ENCODE measurements at places on chromosomes 2 and 18. TPM values are rescaled to one million over a fixed set of nuclear protein-coding genes. Genes with fewer than 3 reads are reported as not detected.

GRCh38 chr2:169815849-169816248, 8.9 kb downstream of the METTL5 start:
- DNase-seq: no peak

- DNase-seq: no peak
Measured at GRCh38 chr18:25186871-25187270, 165.1 kb downstream of the ZNF521 start.

DNA sequence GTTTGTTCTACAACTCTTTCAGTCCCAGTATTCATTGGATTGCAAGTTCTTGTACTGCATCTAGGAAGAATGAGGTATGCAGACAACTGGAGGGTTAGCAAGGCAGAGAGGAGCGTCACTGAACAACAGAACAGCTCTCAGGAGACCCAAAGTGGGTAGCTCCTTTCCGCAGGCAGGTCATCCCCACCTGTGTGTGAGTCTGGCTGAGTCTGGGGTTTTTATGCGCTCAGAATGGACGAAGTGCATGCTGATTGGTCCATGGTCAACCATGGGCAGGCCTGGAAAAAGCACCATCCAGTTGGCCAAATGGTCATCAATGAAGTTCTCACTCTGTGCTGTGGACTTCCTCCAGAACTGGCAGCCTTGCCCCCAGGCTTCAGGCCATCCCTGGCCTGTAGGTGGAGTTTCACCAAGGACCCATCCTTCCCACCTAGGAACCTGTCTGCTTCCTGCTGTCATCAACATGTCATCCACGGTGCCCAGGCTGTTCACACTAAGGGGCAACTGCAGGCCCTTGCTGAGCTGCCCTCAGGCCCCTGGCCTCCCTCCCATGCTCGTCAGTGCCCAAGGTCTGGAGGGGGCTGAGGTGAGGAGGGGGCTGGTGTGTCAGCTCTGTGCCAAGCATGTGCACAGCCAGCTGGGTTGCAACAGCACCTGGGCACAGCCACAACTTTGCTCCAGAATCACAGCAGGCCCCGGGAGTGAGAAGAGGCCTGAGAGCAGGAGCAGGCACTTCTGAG, 11.1 kb upstream of the TFCP2L1 start:
- no peak for DNase-seq

DNA sequence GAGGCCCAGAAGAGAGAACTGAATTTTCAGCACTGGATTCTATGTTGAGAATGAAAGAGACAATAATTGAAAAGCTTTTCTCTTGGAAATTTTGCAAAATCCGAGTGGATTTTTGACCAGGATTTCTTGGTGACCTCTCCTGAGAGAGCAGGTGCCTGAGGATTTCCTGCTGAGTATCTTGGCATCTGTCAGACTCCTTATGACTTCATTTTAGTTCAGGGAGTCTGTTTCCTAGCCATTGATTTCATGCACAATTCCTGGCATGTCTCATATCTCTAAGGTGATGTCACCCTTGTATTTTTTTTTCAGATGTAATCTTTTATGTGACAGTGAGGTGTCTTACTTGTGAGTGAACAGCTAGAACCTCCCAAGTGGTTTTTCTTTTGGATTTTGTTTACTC, 195.9 kb downstream of the NEDD4L start:
- DNase-seq: no peak

PNPT1 gene
- polyA plus RNA-seq: 29.2 TPM

DNA sequence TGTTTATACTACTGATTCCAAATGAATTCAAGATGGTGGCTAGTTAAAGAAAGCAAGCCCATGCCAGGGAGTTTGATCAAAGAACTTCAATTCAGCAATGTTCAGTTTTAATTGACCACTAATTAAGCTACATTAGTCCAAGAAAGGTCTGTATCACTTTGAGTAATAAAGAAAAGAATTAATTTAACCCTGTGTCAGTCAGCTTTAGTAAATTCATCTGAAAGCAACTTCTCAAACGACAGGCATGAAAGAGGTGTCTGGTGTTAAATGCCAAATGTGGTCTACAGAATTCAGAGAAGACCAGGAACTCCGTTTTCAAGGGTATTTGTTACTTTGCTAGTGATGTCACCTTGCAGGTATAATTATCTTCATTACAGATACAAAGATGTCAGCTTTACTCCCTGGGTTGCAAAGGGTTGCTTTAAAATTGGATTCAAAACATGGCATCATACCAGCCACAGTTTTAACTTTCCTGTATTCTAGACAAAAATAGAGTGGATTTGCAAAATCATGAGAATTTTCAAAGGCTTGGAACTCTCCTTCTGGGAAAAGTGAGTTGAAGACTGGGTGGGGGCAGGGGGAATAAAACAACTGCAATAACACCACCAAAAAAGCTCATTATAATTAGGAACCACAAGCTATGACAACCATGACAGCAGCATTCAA, 281.5 kb downstream of the TCF4 start:
- DNase-seq: no peak

RNU2-63P gene
- polyA plus RNA-seq: 7.0 TPM

DNA sequence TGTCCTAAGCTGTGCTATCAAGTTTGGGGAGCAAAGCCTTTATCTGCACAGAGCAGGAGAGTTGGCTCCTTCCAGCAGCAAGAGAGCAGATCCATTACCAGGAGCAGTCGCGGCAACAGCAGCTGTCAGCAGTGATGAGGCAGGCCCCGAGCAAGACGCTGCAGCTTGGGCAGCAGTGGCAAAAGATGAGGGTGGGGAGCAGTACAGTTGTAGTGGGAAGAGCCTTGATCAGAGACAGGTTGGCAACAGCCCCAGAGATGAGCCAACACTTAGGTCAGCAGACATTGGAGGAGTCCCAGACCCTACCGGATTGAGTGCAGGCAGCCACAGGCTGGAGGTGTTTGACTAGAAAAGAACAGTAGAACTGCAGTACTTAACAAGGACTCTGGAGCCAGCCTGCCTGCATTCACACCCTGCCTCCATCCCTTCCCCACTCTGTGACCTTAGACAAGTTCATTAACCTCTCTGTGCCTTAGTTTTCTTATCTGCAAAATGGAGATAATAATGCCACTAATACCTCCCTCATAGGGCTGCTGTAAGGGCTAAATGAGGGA, 117.1 kb upstream of the SERTAD2 start:
- DNase-seq: no peak

GRCh38 chr2:13193900-13194299, 477.2 kb downstream of the TRIB2 start:
- no peak for DNase-seq

GRCh38 chr2:69132960-69133590, 120.1 kb downstream of the ANTXR1 start:
- no peak for DNase-seq

- no peak for DNase-seq
Measured at GRCh38 chr2:143139835-143140393, 10.7 kb downstream of the ARHGAP15 start.

DNA sequence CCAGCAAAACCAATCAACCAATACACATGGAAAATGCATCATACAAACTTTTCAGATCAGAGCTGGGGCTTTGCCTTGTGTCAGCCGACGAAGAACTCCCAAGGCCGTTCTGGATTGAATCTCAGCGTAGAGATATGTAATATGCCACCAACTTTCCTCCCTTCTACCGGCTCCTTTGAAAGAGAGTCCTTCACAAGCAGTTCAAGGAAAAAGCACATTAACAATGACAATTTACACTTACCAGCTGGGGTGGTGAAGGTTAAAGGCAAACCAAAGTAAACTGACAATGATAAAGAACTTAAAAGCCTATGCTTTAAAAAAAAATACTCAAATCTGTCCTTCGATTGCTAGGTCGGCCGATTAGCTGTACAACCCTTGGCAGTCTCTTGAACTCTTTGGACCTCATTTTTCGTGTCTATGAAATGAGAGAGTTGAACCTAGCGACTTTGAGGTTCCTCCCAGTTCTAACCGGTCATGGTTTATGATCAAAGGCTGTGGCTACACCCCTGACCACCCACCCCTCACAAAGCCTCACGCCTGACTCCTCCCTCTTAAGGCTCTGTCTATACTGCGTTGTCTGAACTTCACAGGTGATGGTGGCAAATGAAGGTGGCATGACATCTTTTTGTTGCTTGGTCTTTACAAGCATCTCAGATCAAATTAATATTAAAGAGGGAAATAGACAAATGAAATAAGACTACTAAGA, 46.2 kb downstream of the BCL2 start:
- no peak for DNase-seq

HMSD gene
- polyA plus RNA-seq: not detected

SERPINB11 gene
- not detected for polyA plus RNA-seq

- no peak for DNase-seq
Measured at GRCh38 chr2:164595031-164595430, 26.3 kb downstream of the GRB14 start.

GRCh38 chr2:42736598-42737322, 27.2 kb downstream of the OXER1 start:
- no peak for DNase-seq

UPP2 gene
- not detected for polyA plus RNA-seq

DNA sequence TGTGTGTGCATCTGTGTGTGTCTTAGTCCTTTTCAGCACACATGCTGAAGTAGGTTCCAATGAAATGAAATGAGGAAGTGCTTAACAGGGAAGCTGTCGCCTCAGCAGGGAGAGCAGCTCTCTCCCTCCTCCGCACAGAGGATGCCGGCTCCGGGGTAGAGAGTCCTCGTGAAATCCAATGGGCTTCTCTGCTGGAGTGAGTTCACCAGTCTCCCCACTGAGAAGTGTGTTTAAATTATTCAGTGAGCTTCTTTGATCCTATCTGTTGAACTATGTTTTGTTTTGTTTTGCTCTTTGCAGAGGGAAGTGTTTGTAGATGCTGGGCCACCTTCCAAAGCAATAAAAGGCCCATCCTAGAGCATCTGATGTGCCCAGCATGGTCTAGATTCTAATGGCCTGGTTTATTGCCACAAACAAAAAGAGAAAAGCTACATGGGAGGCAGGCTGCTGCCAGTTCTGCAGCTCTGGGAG, 6.7 kb downstream of the PPP1R7 start:
- no peak for DNase-seq

- DNase-seq: no peak
Measured at GRCh38 chr2:35220461-35220860, 1135.1 kb upstream of the CRIM1 start.

DNAH7 gene
- polyA plus RNA-seq: not detected

- DNase-seq: no peak
Measured at GRCh38 chr18:51865538-51865937, 474.5 kb upstream of the DCC start.

Data from CD4-positive, alpha-beta memory T cell (primary cell).